ENCODE measurements at places on chromosomes 4 and X.

DNA sequence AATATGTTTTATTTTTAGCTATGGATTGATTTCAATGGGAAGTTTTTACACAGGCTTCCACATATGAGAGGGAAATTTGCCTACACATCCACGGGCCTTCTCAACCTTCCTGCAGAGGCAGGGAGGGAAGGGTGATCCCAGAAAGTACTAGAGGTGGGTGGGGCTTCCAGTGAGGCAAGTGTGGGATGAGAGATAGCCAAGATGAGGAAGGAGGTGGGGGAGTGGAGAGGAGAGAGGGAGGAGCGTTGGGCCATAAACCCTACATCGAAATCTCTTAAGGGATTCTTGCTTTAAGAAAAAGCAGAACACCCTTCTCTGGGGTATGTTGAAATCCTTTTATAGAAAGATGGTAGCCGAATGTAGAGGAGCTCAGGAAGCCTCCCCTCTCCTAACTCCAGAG is 19.0 kb downstream of the NKX6-1 start:
- DNase-seq, result no peak

DNA sequence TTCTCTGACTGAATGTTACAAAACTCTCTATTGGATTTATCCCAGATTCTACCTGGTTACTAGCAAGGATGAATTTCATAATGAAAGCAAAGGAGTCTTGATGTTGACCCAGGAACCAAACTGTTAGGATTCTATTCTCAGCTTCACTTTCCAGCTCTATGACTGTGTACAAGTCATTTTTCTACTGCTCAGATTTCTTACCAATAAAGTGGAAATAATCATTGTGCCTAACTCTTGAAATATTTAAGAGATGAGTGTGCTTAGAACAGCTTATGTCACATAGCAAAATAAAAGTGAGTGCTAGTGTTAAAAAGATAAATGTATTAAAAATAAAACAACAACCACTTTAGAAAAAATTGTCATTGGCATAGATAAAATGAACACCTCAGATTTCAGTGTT is 45.6 kb downstream of the EPHA5 start:
- no peak for DNase-seq

GRCh38 chrX:48540028-48540375 is 488 bp downstream of the TBC1D25 start:
- DNase-seq, result peak; percentile 62

DNA sequence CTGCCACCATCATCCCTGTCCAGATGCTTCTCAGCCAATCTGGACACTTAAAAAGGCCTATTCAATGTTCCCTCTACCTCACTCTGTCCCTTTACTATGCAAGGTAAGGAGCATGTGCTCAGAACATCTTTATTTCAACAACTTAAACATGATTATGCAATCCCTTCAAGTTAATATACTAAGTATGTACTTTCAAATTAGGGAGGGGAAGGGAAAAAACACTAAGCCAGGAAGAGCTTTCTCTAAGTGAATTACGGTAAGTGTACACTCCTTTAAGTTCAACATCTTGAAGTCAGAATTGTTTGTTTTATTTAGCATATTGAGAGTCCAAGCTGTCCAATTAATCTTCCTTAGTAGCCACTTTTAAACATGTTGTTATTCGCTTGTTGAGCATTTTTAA is 14.1 kb downstream of the SLC10A7 start:
- DNase-seq, result no peak

- peak; percentile 6 for DNase-seq
Observed at GRCh38 chrX:118116713-118117550, at the start of gene KLHL13. TSS of gene KLHL13 (minus strand) at chrX:118116810. CDS start at chrX:118028473, 88,337 bp downstream.

GRCh38 chr4:3531318-3531878 is 824 bp downstream of the LRPAP1 start:
- peak; percentile 41 for DNase-seq

- DNase-seq, result no peak
Observed at GRCh38 chrX:84469226-84469625, 33.0 kb downstream of the HDX start.

DNA sequence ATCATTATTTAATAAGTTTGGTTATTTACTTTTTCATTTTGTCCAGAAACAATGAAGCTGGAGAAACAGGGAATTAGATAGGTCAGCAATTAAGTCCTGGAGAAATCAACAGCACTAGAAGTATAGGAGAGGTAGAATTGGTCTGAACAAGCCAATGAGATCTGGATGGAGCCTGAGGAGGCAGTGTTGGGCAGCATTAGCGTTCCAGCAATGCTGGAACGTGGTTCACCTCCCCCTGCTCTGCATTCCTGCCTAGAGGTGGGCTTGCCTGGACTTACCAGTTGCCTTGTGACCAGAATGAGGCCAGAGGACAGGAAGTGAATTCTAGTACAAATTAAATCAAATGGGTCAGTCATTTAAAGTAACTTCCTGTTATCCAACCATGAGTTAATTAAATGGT is 4.6 kb downstream of the RASSF6 start:
- DNase-seq, result no peak

Measured in germinal center (tissue), 1 donor.